ENCODE measurements at places on chromosomes 2 and 18.

DNA sequence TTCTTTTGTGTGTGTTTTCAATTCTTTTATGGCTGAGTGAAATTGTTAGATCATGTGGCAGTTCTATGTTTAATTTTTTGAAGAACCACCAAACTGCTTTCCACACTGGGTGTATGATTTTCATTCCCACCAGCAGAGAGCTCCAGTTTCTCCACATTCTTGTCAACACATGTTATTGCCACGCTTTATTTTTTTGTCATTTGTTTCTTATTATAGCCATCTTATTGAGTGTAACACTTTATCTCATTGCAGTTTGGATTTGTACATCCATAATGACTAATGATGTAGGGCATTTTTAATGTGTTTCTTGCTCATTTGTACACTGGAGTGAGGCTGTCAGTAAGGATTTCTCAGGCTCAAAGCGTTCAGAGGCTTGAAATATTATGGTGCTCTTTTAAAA lies 184.2 kb downstream of the PIEZO2 start:
- no peak for DNase-seq

DNA sequence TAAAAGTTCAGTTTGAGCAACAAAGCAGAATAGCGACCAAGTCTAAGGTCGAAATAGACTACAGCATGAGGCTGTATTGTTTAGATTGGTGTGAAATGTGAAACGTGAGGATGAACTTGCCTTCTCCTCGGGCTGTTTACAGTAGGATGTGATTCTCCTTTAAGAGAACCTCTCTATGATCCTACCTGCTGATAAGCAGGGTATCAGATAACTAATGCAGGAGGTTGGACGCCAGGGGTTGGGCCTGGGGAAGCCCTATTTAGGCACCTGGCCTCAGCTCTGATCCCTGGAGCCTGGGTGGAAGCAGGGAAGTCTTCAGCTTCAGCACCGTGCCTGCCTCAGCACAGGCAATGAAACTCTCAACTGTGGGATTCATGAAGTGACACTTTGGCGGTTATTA lies 11.4 kb downstream of the CRYGD start:
- no peak for DNase-seq

- no peak for DNase-seq
Observed at GRCh38 chr2:182826064-182826463, 40.4 kb downstream of the FRZB start.

DNA sequence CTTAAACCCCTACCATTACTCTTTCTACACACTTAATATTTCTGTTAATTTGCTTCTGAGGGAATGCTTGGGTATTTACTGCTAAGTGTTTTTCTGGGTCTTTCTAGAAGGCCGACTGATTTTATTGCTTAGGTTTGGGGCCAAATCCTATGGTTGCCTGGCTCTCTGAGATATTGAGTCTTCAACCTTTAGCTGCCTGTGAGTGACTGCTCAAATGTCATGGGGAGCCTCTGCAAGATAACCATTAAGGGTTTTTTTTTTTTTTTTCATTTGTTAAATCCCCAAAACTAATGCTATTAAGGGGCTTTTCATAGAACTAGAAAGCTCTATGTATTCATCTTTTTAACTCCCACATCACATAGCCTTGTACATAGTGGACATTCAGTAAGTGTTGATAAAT lies 5.0 kb downstream of the OSBPL6 start:
- no peak for DNase-seq

- no peak for DNase-seq
Observed at GRCh38 chr18:78784861-78785260, 194.8 kb upstream of the SALL3 start.

All from stimulated activated naive CD8-positive, alpha-beta T cell treated with anti-CD3 and anti-CD28 coated beads, Interleukin-15, amount 100 ng/mL, for 72 hours (primary cell).